Stimulated activated CD8-positive, alpha-beta memory T cell treated with anti-CD3 and anti-CD28 coated beads, Interleukin-12 subunit alpha, Interleukin-12 subunit beta, amount 100 ng/mL, for 1 hour (primary cell): ENCODE measurements at places on chromosomes 4 and X.

DNA sequence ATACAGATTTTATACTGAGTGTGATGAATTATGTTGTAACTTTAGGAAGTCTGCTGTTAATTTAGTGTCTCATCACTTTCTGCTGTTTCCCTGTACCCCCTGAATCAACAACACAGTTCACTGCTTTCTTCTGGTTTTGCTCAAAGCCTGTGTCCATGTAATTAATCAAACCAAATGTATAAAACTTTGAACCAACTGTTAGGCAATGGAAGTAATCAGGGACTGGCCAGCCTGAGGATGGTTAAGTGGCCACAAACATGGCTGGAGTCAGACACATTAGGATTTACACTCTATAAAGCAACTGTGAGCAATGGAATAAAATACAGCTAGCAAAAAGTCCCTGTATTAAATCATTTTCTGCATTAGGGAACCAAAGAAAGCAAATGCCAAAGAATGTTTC is 42.6 kb downstream of the CXCL1 start:
- no peak for DNase-seq

GRCh38 chr4:53994382-53995102 is 69.9 kb downstream of the CHIC2 start:
- no peak for DNase-seq

- no peak for DNase-seq
These were observed 19.9 kb downstream of the AR start for GRCh38 chrX:67563469-67564448.

- no peak for DNase-seq
These were observed 1.8 kb downstream of the ZFYVE28 start for GRCh38 chr4:2416564-2417225.

- DNase-seq: no peak
These were observed 213.7 kb downstream of the FSTL5 start for GRCh38 chr4:161949946-161950725.

GRCh38 chr4:150368667-150369066 is 213.3 kb upstream of the MAB21L2 start:
- no peak for DNase-seq

GRCh38 chrX:68718443-68718820 is 71.0 kb downstream of the STARD8 start:
- DNase-seq: no peak

DNA sequence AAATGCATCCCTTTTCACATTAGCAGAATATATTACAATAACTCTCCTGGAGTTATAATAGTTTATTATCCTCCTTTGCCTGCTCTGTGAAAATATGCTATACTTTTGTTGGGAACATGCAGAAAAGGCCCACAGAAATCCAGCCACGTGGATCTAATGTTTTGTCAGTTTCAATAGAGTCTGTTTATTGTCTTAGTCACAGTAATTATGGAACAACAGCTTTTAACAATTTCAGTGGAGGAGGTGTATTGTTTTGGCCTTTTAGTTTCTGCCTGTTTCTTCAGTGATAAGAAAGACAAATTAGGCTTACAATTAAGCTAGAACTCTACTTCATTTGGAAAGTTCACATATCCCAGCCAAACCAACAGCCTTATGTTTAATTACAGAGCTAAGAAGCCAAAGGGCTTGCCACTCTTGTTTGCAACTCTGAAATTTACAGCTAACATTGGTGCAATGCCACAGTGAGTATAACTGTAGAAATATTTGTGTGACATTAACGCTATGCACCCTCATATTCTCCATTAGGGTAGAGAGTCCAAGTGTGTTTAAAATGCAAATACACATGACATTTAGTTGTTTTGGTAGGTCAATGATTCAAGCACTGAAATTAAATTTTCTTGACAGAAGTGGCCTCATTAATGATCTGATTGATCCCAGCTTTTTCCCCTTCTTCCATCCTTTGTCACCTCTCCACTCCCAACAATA is 175.8 kb downstream of the USP46 start:
- no peak for DNase-seq

DNA sequence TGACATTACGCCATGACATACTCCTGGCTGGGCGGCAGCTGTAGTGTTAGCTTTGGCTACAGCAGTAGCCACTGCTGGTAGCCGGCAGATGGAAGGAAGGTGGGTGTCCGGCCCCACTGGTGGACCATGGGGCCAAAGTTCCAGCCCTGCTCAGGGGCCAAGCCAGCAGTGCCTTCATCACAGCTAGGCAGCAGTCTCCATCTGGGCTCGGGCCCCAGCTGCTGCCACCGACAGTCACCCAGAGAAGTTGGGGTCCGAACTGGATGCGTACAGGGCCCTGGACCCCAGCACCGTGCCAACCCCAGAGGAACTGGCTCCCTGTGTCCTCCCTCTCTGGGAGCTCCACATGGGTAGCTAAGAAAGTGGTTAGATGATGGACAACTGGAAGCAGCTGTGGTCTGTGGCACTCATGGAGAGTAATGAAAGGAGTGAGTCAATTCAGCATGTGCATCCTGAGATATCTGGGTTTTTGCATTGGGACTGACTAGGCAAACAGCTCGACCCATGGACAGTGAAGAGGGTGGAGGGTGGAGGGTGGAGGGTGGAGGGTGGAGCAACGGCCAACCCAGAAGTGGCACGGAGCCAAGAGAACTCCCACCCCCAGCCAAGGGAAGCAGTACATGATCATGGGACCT is 366.6 kb upstream of the GRIA3 start:
- no peak for DNase-seq

GRCh38 chr4:152997288-152997687 is 61.2 kb downstream of the FHDC1 start:
- DNase-seq: no peak

DNA sequence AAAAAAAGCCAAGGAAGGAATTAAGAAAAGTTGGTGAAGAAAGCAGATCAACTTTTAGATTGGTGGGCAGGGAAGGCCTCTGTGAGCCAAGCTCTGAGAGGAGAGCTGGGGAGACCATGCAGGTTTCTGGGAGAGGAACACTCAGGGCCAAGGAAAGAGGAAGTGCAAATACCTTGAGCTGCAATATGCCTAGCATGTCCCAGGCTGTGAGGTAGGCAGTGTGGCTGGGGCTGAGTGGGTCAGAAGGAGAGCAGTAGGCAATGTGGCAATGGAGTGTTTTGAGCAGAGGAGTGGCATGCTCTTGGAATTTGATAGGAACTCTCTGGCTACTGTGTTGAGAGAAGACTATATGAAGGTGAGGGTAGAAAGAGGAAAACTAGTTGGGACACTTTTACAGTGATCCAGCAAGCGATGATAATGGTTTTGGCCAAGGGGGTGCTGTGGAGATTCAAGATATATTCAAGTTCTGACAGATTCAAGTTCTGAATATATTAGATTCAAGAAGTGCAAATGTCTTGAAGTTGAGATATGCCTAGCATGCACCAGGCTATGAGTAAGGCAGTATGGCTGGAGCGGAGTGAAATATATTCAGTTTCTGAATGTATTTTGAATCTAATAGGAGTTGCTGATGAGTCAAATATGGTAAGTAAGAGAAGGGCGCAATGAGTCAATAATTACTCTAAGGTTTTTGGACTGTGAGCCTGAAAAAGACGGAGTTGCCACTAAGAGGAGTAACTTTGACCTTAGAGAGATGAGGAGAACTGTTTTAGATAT is 172.5 kb downstream of the CAMK2D start:
- no peak for DNase-seq

GRCh38 chr4:41175794-41176193 is 38.5 kb downstream of the APBB2 start:
- DNase-seq: no peak

DNA sequence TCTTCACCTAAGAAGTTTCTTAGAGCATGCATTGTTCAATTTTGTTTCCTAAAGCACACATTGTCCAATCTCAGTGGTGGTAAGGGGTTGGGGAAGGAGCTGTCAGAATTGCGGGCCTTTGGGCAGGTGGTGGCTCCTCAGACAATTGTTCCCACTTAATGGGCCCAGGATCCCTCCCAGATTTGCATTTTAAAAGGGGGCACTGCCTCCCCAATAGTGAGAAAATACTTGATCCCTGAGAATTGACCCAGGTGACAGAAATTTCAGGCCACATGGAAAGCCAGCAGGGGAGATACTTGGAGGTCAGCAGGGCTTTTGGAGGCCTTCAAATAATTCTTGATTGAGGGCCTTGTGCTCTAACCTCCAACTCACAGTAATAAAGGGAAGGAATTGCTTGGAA is 217.1 kb downstream of the ZNF674 start:
- DNase-seq: no peak

DNA sequence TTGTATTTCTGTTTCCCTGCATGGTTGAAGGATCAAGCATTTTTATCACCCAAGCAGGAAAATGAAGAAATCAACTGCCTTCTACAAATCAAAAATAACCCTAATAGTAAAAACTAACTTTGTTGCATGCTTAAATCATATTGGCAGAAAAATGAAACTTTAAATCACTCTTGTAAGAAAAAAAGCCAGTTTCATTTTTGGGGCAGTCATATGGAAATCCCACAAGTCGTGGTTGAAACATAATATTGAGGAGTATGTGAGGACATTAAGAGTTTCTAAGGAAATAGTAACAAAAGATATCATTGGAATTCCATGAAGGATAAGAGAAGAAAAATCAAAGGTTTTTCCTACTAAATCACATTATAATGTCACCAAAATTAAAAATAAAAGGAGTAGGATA is 8.4 kb downstream of the TEC start:
- DNase-seq: no peak

DNA sequence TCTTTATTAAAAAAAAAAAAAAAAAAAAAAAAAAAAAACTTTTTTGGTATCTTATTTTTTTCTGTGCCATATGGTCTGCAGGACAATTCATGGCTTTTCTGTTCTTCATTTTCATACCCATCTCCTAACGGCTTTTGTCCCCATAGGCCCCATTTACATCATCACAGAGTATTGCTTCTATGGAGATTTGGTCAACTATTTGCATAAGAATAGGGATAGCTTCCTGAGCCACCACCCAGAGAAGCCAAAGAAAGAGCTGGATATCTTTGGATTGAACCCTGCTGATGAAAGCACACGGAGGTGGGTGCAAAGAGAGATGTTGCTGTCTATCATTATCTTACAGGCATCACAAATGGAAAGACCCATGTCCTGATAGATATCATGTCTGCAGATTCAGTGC is 49.1 kb downstream of the PDGFRA start:
- no peak for DNase-seq

DNA sequence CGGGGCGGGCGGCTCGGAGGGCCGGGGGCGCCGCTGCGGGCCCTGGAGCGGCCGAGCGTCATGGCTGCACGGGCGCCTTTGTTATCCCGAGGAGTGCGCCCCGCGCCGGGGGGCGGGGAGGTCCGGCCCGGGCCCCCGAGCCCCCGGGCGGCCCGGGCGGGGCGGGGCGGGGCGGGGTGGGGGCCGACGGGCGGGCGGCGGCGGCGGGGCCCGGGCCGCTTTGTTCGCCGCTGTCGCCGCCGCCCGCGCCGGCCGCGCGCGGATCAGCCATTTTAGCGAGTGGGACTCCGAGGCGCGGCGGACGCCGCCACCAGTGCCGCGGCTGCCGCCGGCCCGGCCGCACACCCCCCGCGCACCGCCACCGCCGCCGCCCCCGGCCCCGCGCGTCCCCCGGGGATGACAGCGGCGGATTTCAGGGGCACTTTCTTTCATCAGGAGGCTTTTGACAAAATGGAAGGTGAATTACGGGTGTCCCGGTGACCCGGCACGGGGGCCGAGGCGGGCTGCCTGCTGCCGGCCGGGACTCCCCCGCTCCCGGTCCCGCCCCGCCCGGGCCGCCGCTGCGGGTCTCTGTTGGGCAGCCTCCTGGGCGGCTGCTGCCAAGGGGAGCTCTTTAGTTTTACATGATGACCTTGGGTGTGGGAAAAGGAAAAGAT is 1.2 kb downstream of the HMGB3 start:
- no peak for DNase-seq

DNA sequence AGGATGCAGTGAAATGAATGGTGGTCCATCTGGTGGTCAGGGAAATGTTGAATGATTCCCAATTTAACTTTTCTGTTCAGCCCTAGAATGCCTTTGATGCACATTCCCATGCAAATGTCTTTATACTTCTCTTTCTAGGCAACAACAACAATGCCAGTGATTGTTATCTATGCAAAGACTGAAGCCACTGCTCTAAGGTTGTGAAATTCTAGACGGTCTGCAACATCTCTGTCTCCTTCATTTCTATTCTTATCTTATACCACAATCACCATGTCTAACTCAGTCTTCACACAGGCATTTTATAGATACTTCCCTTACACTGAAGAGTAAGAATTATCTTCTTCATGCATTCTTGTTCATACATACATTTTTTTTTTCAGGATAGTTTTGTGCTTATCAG is 84.5 kb downstream of the HPGD start:
- no peak for DNase-seq

DNA sequence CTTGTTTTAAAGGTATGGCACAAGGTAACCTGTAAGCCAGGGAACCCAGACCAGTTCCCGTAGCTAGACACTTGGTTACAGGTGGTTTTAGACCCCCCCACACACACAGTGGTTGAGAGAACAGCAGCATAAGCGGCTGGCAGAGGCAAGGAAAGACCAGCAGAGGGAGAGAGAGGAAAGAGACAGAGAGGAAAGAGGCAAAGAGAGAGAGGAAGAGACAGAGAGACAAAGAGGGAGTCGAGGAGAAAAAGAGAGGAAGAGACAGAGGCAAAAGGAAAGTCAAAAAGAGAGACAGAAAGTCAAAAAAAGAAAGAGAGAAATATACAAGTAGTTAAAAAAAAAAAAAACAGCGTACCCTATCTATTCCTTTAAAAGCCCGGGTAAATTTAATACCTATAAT is 19.5 kb upstream of the PCSK1N start:
- no peak for DNase-seq

DNA sequence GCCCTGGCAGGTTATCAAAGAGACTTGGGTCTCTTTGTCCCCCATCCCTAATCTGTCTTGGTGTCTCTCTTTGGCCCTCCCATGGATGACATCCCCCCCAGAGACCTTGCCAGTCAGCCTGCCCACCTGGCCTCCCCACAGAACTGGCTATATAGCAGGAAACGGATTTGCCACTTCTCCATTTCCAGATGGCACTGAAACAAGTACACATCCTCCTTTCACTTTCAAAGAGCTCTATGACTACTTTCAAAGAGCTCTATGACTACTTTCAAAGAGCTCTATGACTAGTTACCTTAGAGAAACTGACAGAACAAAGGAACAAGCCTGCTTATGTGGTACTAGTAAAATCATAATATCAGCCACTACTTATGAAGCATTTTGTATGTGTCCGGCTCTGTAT is 175.3 kb downstream of the MAML3 start:
- no peak for DNase-seq

DNA sequence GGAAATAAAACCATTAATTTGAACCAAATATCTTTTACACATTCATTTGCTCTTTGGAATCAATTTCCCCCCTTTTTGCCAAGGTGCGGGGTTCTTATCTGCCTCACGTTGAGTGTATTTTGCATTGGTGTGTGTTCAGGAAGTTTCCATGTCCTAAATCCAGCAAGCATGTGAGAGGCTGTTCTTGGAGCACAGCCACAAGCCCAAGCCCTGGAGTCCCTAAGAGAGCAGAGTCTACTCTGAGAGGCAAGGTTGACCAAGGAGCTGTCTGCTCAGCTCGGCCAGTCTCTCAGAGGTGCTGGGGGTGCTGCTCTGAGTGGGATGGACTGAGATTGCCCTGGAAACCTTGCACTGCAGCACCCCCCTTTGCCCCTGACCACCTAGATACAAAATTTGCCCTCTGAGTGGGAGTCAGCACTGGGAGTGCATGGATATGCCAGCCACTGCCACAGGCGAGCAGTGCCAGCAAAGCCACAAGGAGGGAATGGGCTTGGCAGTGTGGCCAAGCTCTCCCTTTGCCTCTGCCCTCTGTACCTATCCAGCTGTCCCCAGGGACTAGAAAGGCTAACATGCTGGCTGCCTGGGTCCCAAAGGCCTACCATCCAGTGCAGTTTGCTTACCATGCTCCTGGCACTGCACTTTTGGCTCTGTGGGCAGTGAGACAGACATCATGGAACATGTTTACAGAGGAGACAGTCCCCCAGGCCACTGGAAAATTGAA is 20.5 kb upstream of the FAM193A start:
- no peak for DNase-seq

- DNase-seq: no peak
These were observed 275.8 kb upstream of the CLNK start for GRCh38 chr4:10960389-10960788.
